ENCODE measurements at places on chromosomes 13 and 19.

- DNase-seq: no peak
Observed at GRCh38 chr13:103145442-103145841, 79.2 kb upstream of the SLC10A2 start.

DNA sequence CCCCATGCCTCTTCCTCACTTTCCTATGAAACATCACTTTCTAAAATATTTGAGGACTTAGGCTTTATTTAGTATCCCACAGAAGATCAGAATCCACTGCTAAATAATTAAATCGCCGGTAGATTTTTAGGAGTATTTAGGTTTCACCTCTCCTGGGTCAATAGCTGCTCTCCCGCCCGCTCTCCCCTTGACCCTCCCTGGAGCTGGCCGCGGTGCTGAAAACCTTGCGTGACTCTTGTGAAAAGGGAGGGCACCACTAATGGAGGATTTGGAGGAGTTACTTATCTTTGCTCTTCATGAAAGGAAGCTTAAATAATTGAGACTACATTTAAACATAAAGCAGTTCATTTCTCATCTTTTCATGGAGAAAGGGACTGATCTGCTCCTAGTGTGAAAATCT is 14.1 kb downstream of the POU4F1 start:
- no peak for DNase-seq

- DNase-seq: no peak
Observed at GRCh38 chr13:81021284-81021840, 680.4 kb upstream of the SPRY2 start.

DNA sequence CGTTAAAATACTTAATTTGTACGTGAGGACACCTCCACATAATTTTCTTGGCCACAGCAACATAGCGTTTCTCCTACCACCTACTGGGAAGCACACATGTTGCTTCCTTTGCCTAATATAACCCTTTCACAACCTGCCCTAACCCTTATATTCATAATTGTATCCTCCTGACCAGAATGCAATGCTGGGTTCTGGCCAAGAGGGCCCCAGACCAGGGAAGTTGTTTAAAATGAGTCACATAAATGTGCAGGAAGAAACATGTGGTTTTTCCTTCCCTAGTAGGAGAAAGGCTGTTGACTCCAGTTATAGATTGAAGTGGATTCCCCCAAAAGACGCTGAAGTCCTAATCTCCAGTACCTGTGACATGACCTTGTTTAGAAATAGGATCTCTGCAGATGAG is 187.3 kb downstream of the NUFIP1 start:
- no peak for DNase-seq

- DNase-seq: no peak
Observed at GRCh38 chr13:41976476-41976875, 15.6 kb upstream of the VWA8 start.
